WTC11 (cell line): ENCODE measurements at places on chromosomes 7 and 10.

DNA sequence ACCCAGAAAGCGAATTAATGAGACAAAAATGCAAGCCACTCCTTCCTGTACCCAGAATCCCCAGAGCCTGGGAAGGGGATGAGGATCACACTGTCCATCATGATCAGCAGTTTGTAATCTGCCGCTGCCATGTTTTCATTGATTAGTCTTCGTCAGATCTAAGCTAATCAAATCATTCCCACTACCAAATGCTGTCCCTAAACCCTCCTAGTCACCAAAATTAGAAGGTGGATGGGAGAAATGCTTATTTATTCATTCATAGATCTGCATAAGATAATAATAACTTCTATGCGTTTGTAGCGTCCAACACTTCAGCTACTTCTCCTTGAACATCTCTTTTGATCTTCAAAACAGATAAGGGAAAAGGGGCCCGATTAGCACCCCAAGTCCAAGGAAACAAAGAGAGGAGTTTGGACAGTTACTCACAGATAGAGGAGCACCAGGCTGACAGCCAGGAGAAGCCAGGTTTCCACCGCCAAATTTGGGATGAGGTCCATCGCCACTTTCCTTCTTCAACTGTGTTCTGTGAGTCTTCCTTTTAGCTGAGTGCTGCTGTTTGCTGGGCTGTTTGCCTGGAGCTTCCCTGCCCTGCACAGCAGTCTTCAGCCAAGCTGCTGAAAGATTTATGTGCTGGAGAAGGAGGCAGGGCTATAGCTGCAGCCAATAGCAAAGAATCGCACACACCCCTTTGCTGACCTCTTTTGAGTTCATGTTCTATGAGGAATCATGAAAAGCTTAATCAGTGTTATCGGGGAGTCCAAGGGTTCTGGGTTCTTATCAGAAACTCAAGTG, at the start of gene CYP3A5:
TSS of gene CYP3A5 (minus strand) at position 597 of the 792 bp plus-strand sequence. CDS start at position 497, 100 bp downstream.
- DNase-seq: no peak

DNA sequence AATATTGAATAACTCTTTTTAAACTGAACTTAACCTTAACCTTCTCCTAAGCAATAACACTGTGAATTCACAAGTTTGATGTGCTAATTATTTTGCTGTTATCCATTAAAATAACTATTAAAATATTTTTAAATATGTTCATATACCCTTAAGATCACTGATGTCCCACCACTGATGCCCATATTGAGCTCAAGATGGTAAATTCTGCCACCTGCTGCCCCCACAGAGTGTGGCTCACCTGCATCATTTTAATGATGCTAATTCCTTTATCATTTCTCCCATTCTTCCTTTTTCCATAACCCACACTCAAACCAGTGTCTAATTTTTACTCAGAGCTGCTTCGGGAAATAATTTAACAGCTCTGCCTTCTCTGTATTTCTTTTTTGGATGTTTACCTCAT, 82.3 kb upstream of the ARID5B start:
- DNase-seq: no peak

DNA sequence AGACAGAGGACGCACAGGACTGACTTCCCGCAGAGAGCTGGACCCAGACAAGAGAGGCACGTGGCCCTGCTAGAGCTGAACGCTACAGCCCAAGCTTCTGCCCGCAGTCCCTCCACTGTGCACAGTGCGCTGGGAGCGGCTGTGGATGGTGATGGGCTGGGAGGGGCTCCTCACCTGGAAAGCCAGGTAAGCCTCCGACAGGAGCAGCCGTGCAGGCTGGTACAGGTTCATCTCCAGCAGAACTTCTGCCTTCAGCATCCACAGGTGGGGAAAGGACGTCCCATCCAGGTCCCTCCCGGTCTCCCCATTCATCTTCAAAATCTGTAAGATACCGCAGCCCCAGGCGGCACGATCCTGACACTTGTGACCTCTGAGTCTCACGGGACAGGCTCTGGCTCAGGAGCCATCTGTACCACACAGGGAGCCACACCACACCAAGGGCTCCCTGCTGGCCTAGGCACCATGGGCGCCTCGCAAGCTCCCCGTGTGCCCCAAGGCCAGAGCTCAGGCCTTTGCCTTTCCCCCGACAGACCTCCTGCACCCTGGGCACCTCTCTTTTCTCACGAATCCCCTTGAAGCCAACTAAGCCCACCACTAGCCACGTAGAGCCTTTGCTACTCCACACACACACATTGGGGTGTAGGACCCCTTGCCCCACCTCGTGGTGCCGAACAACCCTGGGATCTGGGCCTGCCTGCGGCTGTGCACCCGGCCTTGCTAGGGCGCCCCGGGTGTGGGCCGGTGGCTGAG, 76.3 kb downstream of the CFAP46 start:
- peak; percentile 8 for DNase-seq

DNA sequence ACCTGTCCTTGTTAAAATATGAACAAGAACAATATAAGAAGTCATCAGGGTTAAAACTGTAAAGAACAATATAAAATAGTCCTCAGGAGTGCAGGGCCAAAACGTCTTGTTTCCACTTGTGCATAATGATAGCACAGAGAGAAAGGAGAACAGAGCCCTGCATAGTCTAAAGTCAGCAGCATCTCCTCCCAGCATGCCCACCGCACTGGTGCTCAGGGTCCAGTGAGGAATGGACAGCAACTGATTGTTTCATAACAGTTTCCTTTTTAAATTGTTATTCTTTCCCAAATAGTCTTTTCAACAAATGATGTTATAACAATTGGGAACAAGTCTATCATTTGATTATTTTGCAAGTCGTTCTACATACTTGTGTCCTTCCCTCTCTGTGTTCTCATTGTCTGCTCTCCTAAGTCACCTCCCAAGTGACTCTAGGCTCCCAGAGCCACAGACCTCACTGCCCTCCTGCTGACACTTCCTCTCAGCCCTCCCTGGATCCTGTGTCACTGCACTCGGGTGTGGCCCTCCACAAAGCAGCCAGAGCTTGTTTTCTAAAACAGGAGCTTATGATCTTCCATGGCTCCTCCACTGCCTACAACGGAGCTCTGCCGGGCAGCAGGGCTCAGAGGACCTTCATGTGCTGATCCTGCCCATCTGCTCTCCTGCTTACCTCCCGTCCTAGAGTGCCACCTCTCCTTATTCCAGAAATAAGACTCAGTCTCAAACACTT, 27.6 kb downstream of the COBL start:
- DNase-seq: no peak

DNA sequence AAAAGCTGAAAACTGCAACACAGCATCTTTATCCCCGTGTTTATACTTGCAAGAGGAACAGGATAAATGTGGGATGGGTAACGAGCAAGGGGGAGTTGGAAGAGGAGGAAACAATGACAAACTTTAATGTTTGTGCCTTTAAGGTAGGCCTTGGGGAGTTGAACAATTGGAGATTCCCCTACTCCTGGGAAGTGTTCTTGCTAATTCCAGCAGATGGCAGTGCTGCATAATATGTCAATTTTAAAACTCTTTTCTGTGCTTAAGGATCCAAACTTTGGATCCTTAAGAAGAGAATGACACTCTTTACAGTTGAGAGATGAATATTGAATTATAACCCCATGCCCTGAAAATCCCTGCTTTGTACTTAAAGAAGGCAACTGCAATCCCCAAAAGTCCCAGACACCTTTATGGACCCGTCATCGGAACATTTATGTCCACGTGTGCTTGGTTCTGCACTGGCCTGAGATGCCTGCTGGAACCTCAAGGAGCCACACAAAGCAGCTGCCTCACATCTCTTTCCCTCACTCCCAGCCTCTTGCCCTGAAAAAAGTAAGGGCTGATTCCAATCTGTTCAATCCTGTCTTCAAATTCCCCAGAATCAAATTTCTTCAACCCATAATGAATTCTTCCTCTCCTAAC, 12.0 kb downstream of the IFIT5 start:
- no peak for DNase-seq

DNA sequence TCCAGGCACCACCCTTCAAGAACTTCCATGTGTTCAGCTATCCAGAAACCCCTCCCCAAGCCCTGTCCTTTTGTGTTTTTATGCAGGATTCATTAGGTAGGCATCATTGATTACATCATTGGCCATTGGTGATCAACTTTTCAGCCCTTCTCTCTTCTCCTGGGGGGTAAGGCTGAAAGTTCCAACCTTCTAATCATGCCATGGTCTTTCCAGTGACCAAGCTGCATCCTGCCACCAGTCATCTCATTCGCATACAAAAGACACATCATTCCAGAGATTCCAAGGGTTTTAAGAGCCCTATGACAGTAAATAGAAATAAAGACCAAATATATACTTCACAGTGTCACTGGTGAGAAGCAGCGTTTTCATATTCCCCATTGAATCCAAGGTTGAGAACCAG, 48.2 kb downstream of the DNAJC12 start:
- DNase-seq: no peak

GRCh38 chr7:132270517-132270916, 305.8 kb downstream of the PLXNA4 start:
- DNase-seq: no peak

GRCh38 chr7:154647625-154648024, 355.3 kb downstream of the PAXIP1 start:
- DNase-seq: no peak

DNA sequence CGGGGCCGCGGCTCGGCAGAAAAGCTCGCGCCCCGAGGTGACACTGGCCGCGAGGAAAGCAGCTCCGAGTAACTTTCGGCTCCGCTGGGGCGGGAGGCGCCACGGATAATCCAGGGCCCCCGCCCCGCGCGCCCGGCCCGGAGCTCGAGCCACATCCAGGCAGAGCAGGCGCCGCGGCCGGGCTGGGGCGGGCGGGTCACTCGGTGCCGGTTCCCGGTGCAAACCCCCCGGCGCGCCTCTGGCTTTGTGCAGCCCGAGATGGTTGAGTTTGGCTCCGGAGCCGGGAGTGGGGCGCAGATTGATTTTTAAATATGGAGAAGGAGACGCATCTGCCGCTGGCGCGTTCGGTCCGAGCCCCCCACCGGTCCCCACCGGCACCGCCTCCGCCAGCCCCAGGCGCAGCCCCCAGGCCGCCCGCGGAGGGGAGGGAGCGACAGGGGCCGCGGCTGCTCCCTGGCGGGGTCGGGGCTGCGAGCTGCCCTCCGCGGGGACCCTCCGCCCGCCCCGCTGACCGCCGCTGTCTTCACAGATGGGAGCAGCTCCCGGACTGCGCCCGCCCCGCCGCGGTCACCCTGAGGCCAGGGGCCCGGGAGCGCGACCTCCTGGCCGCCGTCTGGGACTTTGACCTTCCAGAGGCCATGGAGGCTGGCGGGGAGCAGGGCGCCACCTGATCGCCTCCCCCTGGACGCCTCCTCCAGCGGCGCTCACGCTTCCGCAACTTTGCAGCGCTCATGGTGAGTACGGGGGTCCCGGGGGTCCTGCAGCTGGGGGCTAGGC, 643 bp downstream of the ADGRA1 start:
- peak; percentile 44 for DNase-seq

GRCh38 chr7:74502216-74502891, 48.6 kb downstream of the GTF2IRD1 start:
- no peak for DNase-seq

DNA sequence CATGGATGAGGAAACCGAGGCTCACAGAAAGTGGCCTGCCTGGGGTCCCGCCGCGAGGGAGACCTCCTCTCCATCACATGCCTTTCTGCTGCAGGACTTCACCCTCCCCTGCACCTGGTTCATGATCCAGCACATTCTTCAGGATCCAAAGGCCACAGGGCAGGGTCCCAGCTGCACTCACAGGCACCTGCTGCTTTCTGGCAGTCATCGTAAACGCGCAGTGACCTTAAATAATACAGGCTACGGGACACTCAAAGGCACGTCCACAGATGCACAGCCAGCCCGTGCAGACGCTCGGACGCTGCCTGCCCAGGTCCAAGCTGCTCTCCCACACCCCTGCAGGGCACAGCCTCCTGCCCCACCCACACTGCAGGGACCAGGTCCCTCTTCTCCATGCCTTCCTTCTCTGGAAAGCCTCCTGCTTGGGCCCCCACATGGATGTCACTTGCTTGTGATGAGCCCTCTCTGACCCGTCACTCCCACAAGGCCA, 49.9 kb downstream of the CALML3 start:
- DNase-seq: no peak

- DNase-seq: no peak
Observed at GRCh38 chr10:16756561-16757221, 60.5 kb downstream of the RSU1 start.

GRCh38 chr10:129465796-129466702, 992 bp upstream of the MGMT start:
- DNase-seq: no peak

- DNase-seq: no peak
Observed at GRCh38 chr7:107596881-107597581, 17.0 kb downstream of the BCAP29 start.

DNA sequence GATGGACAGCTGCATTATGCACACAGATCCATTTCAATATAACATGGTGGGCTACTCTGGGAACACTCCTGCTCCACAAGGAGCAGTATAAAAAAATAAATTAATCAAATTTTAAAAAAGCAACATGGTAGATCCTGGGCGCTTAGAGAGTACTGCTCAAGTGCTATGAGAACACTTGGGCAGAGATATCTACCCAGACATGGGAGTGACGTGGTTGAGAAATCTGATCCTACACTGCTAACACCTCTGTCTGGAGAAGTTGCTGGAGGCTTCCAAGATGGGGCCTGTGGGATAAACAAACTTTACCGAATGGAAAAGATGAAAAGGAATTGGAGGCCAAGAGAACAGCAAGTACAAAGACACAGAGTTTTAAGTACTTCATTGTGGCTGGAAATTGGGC, 9.0 kb downstream of the NSMCE4A start:
- DNase-seq: no peak
